ENCODE measurements at places on chromosomes 3 and 15. TPM values are rescaled to one million over a fixed set of nuclear protein-coding genes. Genes with fewer than 3 reads are reported as not detected.

The MST1R gene
- 2.3 TPM for total RNA-seq

The RETNLB gene
- not detected for total RNA-seq

The TNFAIP8L3 gene
- total RNA-seq, result not detected

The EPHA3 gene
- 0.05 TPM for total RNA-seq

DNA sequence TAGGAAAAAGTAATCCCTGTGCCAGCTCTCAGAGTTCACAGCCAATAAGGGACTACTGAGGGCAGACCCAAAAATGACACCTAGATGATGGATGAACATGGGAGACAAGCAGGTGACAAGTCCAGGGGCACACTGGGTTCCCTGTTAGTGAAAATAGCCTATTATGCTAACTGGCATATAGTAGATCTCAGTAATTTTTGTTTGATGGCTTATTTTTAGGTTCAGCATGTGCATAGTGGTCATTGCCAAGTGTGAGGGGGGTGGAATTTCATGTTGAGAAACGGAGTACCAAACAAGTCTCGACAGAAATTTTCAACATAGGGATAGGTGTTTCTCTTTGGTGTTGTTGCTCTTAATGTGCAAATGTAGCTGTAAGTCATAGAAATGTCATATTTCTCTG is 6.4 kb upstream of the ITGB5 start:
- H3K4me1 ChIP-seq, result no peaks in the 10 kb centered on the region
- no peaks in the 10 kb centered on the region for H3K36me3 ChIP-seq
- no peaks in the 10 kb centered on the region for H3K27me3 ChIP-seq
- no peak for DNase-seq
- H3K4me3 ChIP-seq, result no peak overlapping the region
- H3K27ac ChIP-seq, result no peak overlapping the region

GRCh38 chr15:28903555-28903954 is 17.8 kb downstream of the APBA2 start:
- no peaks in the 10 kb centered on the region for H3K36me3 ChIP-seq
- no peak overlapping the region for H3K27ac ChIP-seq
- no peak overlapping the region for H3K4me3 ChIP-seq
- no peaks in the 10 kb centered on the region for H3K4me1 ChIP-seq
- no peaks in the 10 kb centered on the region for H3K27me3 ChIP-seq
- no peak for DNase-seq

- H3K4me3 ChIP-seq, result no peak overlapping the region
- H3K27me3 ChIP-seq, result no peaks in the 10 kb centered on the region
These were observed 30.6 kb downstream of the CTSH start for GRCh38 chr15:78914027-78914764.

DNA sequence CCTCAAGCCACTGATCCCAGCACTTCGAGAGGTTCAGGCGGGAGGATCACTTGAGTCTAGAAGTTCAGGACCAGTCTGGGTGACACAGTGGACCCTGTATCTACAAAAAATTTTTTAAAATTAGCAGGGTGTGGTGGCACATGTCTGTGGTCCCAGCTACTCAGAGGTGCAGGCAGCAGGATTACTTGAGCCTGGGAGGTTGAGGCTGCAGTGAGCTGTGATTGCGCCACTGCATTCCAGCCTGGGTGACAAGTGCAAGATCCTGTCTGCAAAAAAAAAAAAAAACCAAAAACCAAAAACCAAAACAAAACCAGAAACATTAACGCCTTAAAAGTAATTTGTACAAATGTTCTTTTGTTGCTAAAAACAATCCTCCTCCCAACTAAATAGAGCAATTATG is 27.9 kb upstream of the SLC12A8 start:
- peaks cover 2% of the 10 kb centered on the region for H3K36me3 ChIP-seq
- DNase-seq, result no peak
- H3K27me3 ChIP-seq, result no peaks in the 10 kb centered on the region
- H3K4me3 ChIP-seq, result no peak overlapping the region
- no peaks in the 10 kb centered on the region for H3K4me1 ChIP-seq
- no peak overlapping the region for H3K27ac ChIP-seq

- H3K27me3 ChIP-seq, result no peaks in the 10 kb centered on the region
- no peak overlapping the region for H3K27ac ChIP-seq
- no peak for DNase-seq
- H3K4me3 ChIP-seq, result no peak overlapping the region
These were observed 92.6 kb upstream of the ZBTB20 start for GRCh38 chr3:115239717-115240116.

- H3K4me3 ChIP-seq, result no peak overlapping the region
- no peak for DNase-seq
- no peaks in the 10 kb centered on the region for H3K27me3 ChIP-seq
- H3K4me1 ChIP-seq, result no peaks in the 10 kb centered on the region
- no peaks in the 10 kb centered on the region for H3K36me3 ChIP-seq
These were observed 42.9 kb downstream of the IGSF11 start for GRCh38 chr3:118991775-118992174.

The SCN5A gene
- total RNA-seq, result not detected

DNA sequence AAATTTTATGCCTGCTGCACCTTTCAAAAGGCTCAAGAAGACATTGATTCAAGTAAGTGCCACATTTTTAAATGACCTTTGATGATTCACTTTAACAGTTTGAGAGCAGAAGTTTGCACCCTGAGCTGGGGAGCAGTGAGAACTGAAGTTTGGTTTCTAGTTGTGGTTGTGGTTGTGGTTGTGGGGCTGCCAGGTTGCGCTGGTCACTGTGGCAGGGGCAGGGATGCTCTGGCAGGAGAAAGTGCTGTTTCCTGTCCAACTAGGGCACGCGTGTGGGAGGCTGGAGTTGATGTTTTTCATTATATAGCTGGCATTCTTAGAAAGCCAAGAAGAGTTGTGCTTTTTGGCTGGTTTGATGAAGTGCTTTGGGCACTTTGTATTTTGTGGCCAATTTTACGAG is 339.7 kb upstream of the NR2F2 start:
- H3K36me3 ChIP-seq, result no peaks in the 10 kb centered on the region
- no peak overlapping the region for H3K27ac ChIP-seq
- H3K4me1 ChIP-seq, result peaks cover 16% of the 10 kb centered on the region
- peak; percentile 47 for DNase-seq
- H3K4me3 ChIP-seq, result no peak overlapping the region
- H3K27me3 ChIP-seq, result no peaks in the 10 kb centered on the region

The FBXW12 gene
- total RNA-seq, result not detected

The FLNB gene
- total RNA-seq, result 51.8 TPM

DNA sequence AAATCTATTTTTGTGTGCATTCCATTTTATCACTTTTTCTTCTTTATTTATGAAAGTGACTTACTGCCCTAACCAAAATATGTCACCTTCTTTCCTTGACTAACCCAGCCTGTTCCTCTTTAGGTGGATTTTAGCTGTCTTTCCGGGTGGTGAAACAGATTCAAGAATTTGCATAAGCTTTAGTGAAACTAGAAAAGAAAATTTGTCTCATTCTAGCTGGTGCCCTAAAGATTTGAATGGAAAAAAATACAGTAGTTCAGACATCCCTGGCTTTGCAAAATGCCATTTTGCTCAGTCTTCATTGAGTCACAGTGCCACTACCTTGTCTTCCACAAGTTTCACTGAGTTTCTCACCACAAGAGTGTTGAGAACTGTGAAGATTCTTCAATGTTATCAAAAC is 28.2 kb upstream of the CCDC50 start:
- no peaks in the 10 kb centered on the region for H3K36me3 ChIP-seq
- peaks cover 42% of the 10 kb centered on the region for H3K4me1 ChIP-seq
- peak; percentile 68 for DNase-seq

DNA sequence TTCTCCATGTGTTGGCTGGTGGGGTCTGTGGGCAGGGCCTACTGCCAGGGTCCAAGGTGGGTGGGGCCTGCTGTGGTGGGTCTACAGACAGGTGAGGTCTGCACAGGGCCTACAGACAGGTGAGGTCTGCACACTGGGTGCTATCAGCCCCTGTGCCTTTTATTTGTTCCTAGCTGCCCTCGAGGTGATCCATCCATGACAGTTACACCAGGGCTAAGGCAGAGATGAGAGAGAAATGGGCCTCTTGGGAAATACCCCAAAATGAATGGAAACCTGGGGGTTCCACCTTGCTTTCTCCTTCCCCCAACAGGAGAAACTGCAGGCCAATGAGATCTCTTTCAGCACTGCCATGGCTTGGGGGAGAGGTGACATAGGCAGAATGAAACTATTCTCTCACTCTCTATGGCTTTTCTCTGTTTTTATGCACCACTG is 36.4 kb downstream of the CFAP100 start:
- H3K36me3 ChIP-seq, result no peaks in the 10 kb centered on the region
- peak; percentile 59 for DNase-seq
- peak overlapping the region; percentile 55 for H3K27ac ChIP-seq

The MEGF11 gene
- total RNA-seq, result 0.64 TPM

The LDHAL6B gene
- total RNA-seq, result not detected

DNA sequence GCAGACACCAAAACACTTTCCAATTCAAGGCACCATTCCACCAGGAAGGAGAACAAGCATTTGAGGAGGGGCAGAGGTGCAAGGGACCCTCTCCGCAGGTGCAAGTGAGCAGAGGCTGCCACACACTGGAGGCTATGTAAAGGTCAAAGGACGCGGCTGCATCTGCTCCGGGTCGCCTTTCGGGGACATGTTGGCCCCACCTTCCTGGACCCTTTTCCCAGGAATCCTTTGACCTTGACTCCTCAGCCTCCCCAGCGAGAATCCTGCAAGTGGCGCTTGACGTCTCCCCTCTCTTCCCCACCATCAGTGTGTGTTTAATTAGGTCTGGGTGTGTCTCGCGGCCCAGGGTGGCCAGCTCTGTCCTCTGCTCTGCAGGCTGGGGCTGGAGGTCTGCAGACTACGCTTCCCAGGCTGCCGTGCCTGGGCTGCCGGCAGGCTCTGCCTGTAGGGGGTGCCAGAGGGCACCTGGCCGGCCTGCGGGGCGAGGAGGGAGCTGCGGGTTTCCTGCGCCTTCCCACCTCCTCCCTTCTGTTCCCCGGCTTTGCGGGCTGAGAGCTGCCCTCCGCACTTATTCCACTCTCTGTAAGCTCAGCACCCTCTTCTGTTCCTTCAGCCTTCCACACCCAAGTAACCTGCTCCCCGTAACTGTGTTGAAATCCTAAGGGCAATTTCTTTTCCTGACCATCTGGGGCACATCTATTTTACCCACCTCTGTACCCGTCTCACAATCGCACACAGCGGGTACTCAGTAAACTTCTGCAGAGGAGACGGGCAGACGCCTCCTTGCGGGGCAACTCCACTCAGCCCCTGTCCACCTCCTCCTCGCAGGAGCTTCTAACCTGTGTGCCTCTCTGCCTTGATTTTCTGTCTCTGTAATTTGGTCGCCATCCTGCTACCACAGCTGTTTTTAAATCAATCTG is 129.8 kb downstream of the NSMCE3 start:
- H3K4me3 ChIP-seq, result no peak overlapping the region
- H3K36me3 ChIP-seq, result no peaks in the 10 kb centered on the region
- H3K27ac ChIP-seq, result no peak overlapping the region

DNA sequence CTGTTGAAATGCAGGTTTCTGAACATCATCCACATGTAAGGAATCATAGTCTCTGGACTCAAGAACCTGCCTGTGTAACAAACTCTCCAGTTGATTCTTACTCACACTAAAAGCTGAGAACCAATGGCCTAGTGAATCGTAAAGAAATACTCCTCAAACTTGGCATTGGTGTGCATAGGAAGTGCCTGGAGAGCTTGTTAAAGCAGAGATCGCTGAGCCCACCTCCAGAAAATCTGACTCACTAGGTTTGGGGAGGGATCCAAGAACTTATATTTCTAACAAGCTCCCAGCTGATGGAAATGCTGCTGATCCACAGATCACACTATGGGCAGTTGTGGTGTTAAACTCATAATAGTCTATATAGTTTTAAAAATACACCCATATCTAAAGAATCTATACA is 55.8 kb upstream of the LMCD1 start:
- DNase-seq, result no peak
- H3K4me3 ChIP-seq, result no peak overlapping the region
- no peak overlapping the region for H3K27ac ChIP-seq
- H3K36me3 ChIP-seq, result no peaks in the 10 kb centered on the region
- H3K4me1 ChIP-seq, result no peaks in the 10 kb centered on the region

The GPR160 gene
- total RNA-seq, result 24.6 TPM

GRCh38 chr3:76131396-76132153 is 346.2 kb upstream of the ZNF717 start:
- H3K27me3 ChIP-seq, result no peaks in the 10 kb centered on the region
- no peak for DNase-seq
- H3K4me3 ChIP-seq, result no peak overlapping the region
- no peaks in the 10 kb centered on the region for H3K36me3 ChIP-seq
- H3K27ac ChIP-seq, result no peak overlapping the region
- no peaks in the 10 kb centered on the region for H3K4me1 ChIP-seq
